ENCODE measurements at places on chromosomes 4 and X.

DNA sequence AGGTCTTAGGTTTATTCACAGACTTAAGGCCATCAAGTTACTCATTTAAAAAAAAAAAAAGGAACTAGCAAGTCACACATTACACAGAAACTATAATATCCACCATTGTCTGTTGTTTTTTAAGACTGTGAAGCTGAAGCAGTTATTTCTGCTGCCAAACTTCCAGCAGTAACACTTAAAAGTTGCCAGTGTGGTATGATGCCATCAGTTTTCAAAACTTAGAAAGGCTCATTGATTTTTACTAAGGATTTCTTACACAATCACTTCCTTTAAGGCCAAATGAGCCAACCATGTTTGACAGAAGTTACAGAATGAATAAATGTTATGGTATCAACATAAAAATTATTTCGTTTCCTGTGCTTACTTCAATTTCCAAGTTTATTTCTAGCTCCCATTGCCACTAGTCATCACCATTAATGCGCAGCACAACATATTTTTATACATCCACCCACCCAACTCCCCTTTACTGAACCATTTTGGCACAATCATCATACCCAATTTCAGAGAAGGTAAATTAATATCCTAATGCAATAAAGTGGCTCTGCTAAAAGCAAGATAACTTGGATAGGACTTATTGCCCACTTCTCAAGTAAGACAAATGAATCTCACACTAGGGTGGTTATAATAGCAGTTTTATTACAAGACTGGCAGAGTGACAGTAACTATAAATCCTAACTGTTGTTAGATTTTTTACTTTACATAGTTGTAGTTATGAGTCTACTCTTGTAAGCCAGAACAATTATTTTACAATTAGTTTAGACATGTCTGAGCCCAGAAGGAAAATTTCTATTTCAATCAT lies 13.1 kb downstream of the PDGFC start:
- DNase-seq: no peak

DNA sequence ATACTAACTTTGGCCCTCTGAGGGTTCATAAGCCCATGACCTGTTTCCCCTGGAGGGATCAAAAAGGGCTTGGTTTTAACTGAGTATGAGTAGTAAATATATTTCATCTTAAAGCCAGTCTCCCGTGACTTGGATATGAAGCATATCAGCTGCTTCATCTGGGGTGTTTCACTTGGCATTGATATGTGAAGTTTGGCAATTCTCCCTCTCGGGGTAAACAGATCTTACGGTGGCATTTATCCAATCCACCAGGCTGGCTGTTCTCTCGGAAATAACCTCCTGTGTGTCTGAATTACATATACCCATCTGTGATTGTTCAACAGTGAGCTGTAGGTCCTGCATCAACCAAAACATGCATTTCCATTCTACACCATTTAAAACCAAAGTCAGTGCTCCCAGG lies 130.7 kb downstream of the ADAM29 start:
- DNase-seq: no peak

- DNase-seq: no peak
These were observed 24.3 kb downstream of the HS3ST1 start for GRCh38 chr4:11404431-11404830.

DNA sequence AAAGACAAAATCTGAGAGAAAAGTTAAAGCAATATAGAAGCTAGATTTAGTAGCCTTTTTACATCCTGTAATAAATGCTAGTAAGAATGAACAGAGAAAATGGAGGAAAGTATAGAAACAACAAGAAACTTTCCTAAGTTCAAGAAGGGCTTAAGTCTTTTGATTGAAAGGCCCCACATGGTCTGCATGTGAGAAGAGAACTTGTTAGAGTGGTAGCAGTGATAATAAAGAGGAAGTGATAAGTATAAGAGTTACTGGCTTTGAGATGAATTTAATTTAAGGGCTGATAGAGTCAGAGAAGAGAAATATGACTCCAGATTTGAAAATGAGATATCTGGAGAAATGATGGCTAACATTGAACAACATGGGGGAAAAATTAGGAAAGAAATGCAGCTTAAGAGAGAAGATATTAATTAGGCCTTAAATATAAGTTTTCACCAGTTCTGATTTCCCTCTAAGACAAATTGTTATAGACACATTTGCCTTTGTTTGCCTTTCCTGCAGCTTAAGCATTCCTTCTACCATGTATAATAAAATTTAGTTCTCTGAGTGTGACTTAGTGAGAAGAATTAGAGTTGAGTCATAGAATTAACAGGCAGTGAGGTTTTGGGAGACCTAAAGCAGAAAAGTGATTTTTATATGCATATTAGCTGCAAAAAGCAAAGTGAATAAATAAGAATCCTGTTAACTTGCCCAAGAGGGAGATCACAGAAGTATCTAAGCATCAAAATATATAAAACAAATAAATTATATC lies 18.4 kb downstream of the ZFX start:
- no peak for DNase-seq

- DNase-seq: no peak
These were observed 49.8 kb downstream of the DLG3 start for GRCh38 chrX:70494441-70494840.

DNA sequence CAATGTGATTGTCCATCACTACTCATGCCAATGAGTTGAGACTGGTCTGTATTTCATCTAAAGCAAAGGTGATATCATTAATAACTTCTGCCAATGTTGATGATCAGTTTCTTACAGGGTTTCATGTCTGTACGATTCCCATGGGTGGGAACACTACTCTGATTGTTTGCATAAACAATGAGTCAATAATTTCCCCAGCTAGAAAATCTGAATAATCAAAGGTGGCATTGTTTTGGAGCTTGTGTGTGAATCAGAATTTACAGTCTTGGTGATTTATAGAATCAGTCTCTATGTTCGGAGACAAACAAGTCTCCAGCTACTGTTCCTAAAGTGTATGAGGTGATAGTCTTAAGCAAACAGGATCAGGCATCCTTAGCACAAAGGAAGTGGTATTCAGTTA lies 35.5 kb upstream of the PARM1 start:
- DNase-seq: no peak

GRCh38 chr4:25905371-25905770 lies 8.6 kb upstream of the SMIM20 start:
- DNase-seq: no peak

DNA sequence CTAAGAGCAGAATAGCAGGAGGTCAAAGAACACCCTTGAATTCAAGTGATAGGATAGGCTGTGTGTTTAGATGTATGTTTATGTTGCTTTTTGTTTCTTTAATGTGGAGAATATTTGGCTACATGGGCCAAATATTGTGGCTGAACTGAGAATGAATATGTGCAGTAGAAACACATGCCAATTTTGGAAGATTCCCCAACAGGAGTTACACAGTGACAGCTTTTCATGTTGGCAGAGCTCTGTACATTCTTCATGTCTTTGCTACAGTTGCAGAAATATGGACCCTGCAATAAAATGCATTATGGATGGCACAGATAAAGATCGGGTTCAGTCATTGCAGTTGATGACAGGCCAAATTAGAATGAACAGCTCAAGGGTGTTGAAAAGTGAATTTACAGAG lies 82.8 kb upstream of the SLC4A4 start:
- no peak for DNase-seq

DNA sequence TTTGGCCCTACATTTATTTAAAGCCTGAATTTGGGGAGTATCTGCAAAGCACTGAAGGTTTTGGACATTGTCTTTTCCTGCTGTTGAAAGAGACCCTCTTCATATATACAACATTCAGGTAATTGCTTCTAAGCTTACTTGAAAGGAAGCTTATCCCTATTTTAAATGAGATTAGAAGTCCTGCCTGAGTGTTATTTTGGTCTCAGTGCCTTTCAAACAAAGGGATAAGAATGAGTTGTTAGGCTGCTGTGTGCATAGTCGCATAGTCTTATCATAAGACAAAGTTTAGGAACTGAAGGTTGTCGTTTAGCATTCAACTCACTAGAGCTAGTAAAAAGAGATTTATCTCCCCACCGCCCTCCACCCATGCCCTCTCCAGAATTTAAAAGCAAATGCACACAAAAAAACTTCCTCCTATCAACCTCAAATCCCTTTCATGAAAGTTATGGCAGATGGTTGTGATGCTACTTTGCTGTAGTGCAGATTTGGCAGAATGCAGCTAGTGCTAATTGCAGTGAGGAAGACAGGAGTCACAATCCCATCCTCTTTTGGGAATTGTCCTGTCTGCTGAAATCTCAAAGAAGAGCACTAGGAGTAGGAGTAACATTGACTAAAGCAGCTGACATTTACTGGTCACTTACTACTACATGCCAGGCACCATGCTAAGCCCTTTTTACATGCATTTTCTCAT lies 5.8 kb downstream of the HERC3 start:
- no peak for DNase-seq

DNA sequence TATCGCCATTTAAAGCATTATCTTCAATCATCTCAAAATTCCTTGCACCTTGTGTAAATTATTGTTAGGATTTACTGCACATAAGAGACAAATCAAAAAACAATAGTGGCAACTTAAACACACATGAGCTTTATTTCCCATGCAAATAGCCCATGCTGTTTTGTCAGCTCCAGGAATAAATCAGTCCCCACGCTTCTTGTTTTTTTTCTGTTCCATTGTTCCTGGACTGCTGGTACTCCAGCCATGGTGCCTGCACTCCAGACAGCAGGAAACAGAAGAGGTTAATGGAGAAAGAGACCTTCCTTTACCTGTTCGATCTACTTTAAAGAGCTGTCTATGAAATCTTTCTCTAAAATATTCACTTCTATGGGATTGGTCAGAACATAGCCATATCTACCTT lies 1515.7 kb upstream of the TENM3 start:
- no peak for DNase-seq

DNA sequence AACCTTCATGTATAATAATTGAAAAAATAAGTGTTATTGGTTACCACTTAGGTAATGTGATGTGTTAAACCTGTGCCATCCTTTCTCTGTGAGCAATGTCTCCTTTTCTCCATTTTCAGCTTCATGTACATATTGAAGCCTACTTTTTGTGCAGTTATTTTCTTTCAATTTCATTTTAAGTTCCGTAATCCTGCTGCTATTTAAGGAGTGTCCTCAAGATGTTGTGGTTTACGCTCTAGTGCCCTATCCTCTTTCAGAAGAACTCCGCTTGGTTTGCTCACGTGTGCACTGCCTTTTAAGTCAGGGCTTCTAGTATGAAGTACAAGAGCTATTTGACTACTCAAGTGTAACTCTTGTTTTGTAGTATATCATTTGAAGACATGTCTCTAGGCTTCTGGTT lies 2253.2 kb upstream of the TENM3 start:
- DNase-seq: no peak

DNA sequence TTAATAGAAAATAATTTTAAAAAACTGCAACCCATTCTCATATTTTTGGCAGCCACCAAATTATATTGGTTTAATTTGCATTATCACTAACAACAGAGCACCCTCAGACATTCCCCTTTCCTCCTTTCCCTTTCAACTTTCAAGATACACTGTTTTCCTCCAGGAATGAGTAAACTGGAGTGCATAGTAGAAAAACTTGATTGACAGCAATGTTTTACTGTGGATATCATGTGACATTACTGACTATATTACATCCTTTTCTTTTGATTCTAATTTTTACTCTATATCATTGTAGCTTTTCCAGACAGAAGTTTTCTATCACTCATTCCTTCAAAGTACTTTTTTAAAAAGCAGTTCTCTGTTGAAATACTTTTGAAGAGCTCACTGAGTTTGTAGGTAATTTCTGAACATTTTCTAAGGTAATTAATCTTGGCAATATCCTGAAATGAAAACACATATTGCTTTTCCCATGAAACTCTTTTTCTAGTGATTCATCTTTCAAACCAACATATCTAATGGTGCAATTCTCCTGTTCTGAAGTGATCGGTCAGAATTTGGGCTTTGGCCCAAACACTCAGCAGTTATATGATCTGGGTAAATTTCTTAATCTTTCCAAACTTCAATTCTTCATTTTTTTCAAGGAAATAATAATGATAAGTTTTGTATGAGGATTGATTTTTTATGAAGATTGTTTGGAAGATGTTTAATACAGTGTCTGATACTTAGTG lies 920.4 kb upstream of the EPHA5 start:
- DNase-seq: no peak

- DNase-seq: no peak
These were observed 53.1 kb upstream of the GIMD1 start for GRCh38 chr4:106421441-106422296.

- no peak for DNase-seq
These were observed 119.4 kb downstream of the AFAP1 start for GRCh38 chr4:7820031-7820818.

- DNase-seq: no peak
These were observed 50.5 kb upstream of the ADGRG2 start for GRCh38 chrX:19172741-19173140.

DNA sequence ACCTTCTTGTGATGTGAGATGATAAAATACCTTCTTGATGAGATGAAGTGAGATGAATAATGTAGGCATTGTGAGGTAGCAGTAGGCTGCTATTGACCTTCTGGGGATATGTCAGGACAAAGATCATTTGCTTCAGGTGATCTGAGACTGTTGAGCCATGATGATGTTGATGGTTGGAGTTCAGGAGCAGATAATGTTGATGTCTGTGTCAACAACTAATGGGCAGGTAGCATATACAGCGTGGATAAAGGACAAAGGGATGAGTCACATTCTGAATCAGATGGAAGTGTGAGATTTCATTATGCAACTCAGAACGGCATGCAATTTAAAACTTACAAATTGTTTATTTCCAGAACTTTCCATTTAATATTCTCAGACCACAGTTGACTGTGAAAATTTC lies 57.3 kb downstream of the RAP1GDS1 start:
- DNase-seq: no peak

DNA sequence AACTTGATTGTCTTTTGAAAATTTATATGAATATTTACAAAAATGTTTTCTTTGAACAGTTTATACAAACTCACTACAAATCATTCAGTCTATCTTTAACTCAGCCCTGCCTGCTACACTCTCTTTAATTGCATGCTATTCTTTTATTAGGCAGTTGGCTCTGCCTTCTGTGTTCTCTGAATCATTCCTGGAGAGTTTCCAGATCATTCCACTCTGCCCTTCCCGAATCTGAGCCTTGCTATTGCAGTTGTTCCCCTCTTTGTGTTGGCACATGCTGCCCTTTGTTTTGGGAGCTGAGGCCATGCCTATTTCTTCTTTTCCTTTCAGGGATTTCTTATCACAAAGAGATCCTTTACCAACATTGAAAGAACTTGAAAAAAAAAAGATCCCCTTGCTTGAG lies 8.7 kb upstream of the TECRL start:
- no peak for DNase-seq

DNA sequence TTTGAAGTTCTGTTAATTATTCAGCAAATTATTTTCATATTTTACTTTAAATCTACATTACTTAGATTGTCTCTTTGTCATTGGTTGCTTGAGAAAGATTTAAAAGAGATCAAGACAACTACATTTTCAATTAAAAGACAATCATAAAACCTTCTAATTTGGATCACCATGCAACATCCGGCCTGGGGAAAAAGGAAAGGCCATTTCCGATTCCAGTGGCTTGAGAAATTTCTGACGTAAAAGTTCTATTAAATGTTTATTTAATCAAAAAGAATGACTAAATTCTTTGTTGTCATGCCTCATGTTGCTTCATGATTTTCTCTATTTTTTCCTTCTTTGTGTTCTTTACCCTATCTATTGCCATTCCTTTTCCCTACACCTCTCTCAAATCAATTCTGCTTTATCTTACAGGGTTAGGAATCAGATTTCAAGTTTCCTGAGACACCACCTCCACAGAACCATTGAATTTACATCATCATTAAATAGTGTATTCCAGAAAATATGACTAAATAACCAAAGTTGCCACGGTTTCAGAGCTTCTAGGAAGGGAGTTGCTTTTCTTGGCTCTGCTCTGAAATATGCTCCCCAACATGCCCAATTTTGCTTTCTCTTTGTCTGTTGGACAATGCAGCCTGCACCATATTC lies 124.6 kb upstream of the ACSL4 start:
- DNase-seq: no peak

- no peak for DNase-seq
These were observed 5.8 kb downstream of the FAM114A1 start for GRCh38 chr4:38873290-38873944.

Data from stimulated activated CD4-positive, alpha-beta T cell treated with anti-CD3 and anti-CD28 coated beads, Interleukin-1b, Interleukin-23, amount 100 ng/mL, for 1 hour (primary cell).